ENCODE measurements at places on chromosomes 3 and 15. TPM values are rescaled to one million over a fixed set of nuclear protein-coding genes. Genes with fewer than 3 reads are reported as not detected.

DNA sequence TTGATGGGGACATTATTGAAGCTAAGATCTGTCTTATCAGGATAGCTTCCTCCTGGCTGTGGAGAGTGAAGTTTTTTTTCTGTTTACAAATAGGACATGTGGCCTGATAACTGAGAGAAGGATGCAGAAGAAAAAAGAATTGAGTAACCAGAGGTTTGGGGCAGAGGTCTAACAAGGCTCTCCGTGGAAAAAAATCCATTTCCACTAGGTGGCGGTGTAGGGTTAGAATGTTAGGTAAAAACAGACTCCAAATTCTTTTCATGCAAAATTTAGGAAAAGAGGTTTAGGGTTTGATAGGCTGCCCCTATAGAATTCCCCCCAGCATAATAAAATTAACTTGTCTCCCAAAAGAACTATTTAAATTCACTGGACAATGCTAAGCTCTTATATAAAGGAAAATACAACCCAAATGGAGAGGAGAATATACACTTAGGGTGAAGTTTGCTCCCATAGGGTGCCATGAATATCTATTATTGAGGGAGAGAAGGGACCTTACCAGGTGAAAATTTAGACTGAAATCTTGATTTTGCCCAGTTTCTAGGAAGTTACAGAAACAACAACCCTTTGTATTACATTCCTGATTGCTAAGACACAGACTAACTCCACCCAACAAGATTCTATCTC is 1560.4 kb downstream of the OTOL1 start:
- DNase-seq = no peak

DNA sequence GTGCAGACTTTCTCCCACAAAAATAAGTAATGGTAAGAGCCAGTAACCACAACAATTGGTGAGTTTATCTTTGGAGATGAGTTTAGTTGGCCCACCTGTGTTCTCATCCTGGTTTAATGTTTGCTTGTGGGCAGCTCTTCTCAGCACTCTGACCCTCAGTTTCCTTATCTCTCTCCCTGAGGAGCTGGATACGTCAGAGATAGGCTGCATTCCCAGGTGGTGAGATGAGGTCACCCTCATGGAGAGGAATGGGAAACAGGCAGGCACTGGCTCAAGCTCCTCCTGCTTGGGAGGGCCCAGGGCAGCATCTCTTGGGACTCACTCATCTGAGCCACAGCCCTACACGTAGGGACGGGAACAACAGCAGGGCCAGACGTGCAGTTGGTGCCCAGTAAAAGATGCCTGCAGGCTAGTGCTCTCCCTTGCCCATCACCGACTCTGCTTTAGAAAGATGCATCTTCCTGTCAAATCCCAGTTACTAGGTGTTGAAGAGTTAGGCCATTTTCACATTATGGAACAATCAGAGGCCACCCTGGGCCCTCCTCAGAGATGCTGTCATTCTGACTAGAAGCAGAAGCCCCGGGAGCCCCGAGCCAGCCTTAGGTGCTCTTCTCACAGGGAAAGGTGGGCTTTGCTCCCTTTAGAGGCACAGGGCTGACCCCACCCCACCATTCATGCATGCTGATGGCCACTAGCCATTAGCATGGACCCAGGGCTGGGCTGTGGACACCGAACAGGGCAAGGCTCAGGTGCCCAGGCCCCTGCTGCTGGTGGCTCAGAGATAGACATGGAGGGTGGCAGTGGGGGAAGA is 59.7 kb downstream of the GRIP2 start:
- no peak for DNase-seq

ANKRD63 gene
- total RNA-seq = not detected

- DNase-seq = no peak
Measured at GRCh38 chr3:52132041-52132440, 22.2 kb downstream of the POC1A start.

GRCh38 chr15:85611361-85611760 is 183.4 kb downstream of the KLHL25 start:
- no peak for DNase-seq

DNA sequence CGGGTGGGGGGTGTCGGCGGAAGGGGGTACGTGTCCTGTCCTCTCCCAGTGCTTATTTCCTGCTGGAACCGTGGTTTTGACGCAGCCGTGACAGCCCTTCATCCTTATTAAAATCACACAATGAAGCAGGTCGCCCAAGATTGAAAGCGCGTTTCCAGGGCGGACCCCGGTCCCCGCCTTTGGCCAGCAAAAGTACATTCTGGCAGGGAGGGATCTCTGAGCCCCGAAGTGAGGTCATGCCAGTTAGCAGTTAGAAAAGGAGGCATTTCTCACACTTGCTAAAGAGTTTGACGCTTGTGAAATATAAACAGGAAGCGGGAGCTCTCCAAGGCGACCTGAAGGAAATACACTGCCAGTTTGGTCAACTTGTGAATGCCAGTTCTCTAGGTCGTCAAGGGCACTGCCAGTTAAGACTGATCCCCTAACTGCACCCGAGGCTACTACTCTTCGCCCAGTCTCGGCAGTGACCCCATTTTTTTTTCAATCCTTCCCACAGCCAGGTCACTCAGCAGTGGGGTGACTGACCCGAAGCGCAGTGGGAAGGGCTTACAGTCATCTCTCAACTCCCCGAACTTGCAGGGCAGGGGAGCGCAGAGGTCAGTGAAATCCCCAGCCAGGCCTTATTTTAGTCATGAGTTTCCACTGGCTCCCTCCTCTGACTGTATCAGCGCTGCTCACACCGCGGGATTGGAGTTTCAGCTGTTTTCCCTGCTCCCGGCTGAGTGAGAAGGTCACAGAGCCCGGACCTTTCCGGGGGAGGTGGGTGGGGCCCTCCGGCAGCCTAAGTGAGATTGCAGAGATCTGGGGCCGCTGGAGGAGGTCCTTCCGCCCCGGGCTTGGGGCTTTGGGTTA is 2.0 kb upstream of the BHLHE40 start:
- peak; percentile 89 for DNase-seq
